ENCODE measurements at places on chromosomes 12 and 14.

GRCh38 chr12:67943141-67943892 lies 45.9 kb upstream of the IFNG-AS1 start:
- peak; percentile 34 for DNase-seq

GRCh38 chr12:6941782-6942181 lies 1.8 kb upstream of the RNU7-1 start:
- DNase-seq = peak; percentile 18

DNA sequence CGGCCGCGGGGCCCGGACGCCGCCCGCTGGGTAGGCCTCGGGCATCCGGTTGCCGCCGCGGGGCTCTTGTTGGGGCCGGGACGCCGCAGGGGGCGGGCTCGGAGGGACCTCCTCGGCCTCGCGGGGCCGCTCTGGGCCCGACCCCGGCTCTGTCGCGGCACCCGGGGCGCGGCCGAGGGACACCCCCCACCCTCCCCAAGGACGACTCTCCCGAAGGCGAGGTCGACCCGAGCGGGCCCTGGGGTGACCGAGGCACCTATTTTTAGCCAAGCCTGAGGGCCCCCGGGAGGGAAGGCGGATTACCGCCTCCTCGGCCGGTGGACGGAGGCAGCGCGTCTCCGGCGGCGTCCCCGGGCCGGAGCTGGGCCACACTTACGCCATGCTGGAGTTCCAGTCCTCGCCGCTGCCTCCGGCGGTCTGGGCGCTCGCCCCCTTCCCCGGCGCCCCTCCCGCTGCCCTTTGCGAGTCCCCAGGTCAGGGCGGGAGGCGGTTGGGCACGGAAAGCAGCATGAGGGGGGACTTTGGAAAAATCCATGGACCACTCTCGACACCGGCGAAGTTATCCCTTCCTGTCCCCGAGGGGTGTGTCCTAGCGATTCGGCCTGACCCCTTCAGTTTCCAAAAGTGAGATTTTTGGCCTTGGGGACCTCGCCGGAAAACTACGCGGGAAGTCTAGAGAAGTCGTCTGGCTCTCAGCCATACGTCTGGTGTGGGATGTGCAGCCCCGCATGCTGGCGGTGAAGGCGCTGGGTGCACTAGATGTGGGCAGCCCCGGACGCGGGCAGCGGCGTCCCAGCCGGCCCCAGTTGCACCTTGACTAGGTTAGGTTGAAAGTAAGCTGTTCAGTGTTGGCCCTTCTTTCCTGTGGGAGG lies 699 bp downstream of the KTN1 start:
- peak; percentile 41 for DNase-seq

DNA sequence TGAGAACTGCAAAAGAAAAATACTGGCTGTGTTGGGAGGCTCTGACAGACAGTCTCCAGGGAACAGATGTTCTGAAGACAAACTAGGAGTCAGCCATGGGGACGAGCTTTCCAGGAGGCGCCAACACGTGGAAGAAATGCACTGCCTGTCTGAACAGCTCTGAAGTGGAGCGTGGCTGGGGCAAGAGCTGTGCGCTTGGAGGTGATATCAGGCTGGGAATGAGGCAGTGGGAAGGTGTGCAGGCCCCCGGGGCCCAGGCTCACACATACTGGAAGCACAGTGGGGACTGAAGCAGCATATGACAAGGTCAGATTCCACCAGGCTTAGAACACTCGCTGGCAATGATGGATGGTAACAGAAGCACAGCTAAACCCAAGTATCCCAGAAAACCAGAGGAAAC lies 17.5 kb downstream of the APPL2 start:
- DNase-seq = no peak

- DNase-seq = no peak
These were observed 71.5 kb upstream of the ZFP36L1 start for GRCh38 chr14:68864361-68864750.

DNA sequence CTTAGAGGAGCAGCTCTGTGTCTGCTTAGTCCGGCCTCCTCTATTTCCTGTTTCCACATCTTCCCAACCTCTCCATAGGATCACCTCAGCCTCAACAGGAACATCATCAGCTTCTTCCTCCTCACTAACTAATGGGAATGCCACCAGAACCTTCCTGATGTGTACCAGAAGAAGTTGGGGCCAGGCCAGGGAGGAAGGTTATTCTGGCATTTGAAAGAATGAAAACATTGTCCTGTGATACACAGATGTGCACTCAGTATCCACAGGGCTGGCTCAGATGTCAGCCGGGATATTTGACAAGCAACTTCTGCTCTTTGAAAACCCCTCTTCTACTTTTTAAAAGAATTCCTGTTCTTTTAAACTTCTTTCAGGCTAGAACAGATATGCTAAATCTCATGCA lies 63.6 kb downstream of the TMEM30B start:
- DNase-seq = no peak

DNA sequence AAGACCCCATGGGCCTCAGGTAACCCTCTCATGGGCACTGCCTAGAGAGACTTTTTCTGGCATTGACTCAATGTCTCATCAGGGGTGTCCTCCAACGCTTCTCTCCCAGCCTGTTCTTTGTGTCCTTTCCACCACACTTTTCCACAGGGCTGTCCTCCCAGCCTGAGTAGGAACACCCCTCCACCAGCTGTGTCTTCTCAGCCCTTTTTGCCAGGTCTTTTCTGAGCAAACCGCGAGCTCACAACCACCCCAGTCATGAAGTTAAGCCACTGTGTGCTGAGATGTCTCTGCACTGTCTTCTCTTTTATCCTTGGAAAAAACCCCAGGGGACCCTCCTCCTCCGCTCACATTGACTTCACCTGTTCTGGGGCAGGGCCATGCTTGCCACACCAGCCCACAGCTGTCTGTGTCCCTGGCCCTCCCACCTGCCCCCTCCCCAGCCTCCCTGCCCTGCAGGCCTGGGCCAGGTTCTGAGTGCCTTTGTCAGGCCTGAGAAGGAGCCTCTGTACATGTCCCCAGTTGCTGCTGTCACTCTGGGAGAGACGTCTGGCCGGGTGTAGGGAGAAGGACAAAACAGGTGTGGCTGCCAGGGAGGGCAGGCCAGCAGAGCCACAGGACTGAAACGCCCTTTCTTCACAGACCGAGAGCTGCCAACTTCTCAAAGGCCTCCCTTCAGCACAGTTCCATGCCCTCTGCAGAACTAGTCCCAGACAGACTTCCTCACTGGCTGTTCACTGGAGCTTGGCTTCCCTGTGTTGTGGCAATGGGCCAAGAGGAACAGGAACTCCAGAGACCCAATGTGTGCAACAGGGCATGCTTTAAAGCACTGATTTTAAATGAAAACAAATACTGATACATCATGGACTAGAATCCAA lies 50.5 kb upstream of the PNMA1 start:
- DNase-seq = peak; percentile 71

DNA sequence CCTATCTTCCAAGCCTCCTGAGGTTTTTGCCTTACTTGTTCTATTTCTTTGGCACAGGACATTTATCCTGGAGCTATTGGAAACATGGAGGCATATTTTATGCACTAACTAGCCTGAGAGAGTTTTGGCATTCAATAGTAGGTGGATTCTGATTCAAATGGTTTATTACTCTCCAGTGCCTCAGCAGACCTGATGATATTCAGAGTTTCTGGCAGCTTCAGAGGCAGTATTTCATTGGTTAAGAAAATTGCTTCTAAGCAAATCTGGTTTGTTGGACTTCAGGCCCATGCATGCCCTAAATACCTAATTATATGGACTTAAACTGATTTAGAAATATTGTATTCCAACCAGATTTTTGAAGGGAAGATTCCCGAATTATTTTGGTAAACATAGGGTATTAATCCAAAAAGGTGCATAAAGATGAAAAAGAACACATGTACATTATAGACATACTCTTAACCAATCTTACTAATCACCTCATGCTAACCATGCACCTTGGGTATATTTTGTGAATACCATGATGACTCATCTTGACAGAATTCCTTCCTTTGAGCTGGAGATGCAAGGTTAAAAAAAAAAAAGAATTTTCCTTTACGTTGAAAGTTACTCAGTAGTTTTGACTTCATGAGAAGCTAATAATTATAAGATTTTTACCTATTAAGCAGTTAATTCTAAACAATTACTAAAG lies 44.3 kb upstream of the KTN1 start:
- no peak for DNase-seq

- DNase-seq = no peak
These were observed 34.8 kb downstream of the TMEM229B start for GRCh38 chr14:67453575-67454300.

GRCh38 chr12:43011383-43011926 lies 421.9 kb upstream of the PRICKLE1 start:
- no peak for DNase-seq

DNA sequence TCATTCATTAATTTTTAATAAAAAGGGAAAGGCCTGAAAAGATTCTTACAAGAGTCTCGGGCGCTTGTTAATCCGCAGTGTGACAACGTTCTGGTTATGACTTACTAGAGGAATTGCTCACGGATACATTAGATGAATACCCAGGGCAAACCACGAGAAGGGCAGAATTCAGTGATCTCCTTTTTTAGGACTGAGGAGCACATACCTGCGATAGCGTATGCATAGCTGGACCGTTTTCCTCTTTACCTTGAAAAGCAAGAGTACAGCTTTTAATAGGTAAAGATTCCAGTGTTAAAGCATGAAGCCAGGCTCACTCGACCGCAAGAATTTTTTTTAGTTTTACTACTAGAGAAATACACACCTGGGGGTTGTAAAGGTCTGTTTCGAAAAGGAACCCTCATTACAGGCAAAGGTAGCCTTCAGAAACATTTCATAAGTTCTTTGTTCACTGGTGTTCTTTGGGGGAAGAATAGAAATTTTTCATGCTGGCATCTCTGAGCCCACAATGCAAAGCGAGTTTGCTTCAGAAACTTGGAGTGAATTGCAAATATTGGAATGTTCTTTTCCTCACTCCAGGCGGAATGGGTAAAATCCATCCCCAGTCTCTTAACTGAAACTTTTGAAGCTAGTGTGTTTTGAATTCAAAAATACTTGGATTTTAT lies 953 bp downstream of the MAPK1IP1L start:
- DNase-seq = no peak

DNA sequence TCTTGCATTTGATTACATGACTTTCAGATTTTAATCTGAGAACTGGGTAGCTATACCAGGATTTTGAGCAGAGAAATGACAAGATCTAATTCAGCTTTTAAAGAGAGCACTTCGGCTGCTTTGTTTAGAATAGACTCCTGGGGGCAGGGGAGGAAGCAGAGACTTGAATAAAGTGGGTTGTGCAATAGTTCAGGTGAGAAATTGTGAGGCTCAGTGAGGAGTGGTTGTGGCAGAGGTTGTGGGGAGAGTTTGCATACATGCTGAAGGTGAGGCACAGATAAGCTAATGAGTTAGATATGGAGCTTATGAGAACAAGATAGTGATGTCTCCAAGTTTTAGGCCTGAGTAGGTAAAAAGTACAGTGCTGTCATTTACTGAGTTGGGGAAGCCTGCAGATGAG lies 281.4 kb downstream of the FLRT2 start:
- DNase-seq = no peak

DNA sequence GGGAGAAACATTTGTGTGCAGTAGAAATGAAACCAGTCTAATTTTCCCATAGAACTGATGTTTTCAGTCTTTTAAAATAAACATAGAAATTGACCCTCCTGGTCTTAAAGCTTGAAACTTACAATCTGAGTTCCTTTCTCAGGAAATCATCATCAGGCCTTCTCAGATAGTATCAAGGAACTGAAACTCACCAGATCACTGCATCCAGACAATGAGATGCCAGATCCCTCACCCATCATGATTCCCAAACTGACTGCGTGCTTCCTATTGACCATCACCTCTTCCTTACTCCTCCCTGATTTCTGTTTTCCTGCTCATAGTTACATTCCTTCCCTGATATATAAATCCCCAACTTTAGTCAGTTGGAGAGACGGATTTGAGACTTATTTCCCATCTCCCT lies 195.0 kb upstream of the AMIGO2 start:
- DNase-seq = no peak

DNA sequence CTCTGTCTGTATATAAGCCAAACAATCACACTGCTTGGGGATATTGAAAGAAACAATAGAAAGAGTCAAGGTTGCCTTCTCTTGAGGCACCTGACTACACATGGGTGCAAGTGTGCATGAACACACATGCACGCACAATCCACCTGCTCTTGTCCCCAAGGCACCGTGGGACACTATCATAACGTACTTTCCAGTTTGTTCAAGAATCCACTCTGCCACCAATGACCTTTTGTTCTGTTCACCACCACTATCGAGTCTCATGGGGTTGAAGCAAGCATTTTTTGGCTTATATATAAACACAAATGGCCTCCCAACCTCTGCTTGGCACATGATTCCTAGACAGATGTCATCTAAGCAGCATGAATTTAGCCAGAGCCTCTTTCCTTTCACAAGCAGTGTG lies 365.4 kb downstream of the EMP1 start:
- no peak for DNase-seq

GRCh38 chr12:83461336-83461935 lies 774.7 kb downstream of the TMTC2 start:
- DNase-seq = no peak

- peak; percentile 81 for DNase-seq
These were observed at the start of gene PACS2 for GRCh38 chr14:105314287-105315200. TSS of gene PACS2 (plus strand) at chr14:105314748. CDS start at chr14:105314919, 171 bp downstream.

DNA sequence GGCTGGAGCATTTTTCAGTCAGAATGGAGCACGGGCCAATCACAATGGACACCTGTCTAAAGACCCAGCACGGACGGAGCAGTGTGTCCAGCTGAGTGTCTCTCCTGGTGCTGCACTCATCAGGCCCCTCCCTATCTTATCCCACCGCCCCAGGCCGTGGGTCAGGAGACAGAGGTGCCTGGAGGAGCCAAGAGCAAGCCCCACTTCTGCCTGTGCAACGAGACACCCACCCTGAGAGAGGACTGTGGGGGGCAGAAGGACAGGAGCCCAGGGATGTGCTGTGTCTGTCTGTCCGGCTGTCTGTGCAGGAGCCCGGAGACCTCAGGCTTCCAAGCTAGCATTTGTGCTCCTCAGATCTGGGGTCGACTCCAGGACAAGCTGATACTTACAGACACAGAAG lies 69.6 kb upstream of the SFSWAP start:
- no peak for DNase-seq

DNA sequence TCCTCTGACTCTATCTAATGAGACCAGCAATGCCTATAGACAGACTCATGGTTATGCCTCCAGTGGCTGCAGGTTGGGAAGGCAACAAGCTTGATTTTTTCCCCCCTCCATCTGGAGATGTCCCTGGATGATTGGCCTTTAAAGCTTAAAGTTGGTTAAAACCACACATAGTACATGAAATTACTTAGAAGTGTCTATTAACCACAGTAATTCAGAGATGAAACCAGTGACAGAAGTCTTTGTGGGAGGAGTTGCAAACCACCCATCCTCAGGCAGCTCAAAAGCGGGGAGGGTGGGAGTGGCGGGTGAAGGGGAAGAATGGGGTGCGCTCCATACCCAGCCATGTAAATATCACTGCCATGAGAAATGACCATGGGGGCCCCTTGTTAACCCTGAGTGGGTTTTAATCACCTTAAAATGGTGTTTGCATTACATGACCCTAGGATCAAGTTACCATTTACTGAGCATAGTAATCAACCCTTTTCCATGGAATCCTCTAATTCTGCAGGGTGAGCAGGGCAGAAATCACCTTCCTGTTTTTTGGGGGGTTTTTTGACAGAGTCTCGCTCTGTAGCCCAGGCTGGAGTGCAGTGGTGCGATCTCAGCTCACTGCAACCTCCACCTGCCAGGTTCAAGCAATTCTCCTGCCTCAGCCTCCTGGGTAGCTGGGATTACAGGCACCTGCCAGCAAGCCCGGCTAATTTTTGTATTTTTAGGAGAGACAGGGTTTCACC lies 133.5 kb downstream of the FOXN3 start:
- DNase-seq = no peak
